ENCODE measurements at places on chromosomes 6 and 20. TPM values are rescaled to one million over a fixed set of nuclear protein-coding genes. Genes with fewer than 3 reads are reported as not detected.

The MAS1 gene
- total RNA-seq: not detected

The ROS1 gene
- total RNA-seq: not detected

The RBL1 gene
- 18.6 TPM for total RNA-seq

The GRIK2 gene
- total RNA-seq: 0.11 TPM

The ZKSCAN8 gene
- 40.2 TPM for total RNA-seq

The MOCS1 gene
- 0.34 TPM for total RNA-seq

The EMILIN3 gene
- total RNA-seq: not detected

The TP53TG5 gene
- total RNA-seq: not detected

The SLC17A4 gene
- total RNA-seq: not detected

The ABHD16B gene
- total RNA-seq: not detected

The NNAT gene
- 0.40 TPM for total RNA-seq

The CRISP3 gene
- total RNA-seq: not detected

The ANKRD6 gene
- total RNA-seq: 9.6 TPM

The BMP7 gene
- total RNA-seq: not detected

The ARHGAP40 gene
- total RNA-seq: not detected
